Kasumi-1 (cell line): ENCODE measurements at places on chromosomes 4 and X.

DNA sequence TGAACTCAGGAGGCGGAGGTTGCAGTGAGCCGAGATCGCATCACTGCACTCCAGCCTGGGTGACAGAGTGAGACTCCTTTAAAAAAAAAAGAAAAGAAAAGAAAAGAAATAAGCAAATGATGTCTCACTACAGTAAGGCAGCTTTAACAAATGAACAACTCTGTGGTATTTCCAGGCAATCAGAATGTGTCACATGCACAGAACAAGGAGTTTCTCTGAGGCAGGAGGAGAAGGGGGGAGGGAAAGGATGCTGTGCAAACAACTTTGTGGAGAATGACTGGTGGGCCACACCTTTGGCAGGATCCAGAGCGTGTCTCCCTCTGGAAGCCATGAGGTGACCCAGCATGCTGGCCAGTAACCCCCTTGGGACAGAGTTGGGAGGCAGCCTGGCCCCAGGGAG is 57.6 kb downstream of the RAI2 start:
- DNase-seq: no peak

- DNase-seq: no peak
Measured at GRCh38 chr4:66929748-66930147, 615.6 kb downstream of the CENPC start.

- DNase-seq: no peak
Measured at GRCh38 chrX:41036668-41037326, 48.4 kb upstream of the USP9X start.

DNA sequence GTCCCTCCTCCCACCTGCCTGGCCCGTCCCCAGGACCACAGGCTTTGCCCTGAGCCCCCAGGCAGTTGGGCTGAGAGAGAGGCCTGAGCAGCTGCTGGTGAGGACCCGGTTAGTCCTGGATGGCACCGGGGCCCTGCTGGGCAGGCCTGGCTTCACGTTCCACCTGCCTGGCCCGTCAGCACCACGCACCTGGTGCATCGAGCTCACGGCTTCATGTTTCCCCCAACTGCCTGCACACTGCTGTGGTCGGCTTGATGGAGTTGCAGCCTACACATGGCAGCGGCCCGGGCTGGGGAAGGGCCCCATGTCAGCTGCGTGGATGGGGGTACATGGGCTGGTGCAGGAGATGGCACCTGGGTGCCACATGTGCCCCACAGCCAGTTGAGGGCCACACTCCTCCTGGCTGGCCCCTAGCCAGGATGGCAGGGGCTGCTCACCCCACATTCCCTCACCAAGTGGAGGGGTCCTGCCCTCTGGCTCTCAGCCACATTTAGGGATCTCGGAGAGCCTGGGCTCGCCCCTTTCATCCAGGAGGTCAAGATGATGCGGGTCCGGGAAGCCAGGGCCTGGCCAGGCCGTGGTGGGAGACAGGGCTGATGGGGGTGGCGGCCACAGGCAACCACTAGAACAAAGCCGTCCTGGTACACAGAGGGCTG is 28.5 kb downstream of the NKX1-1 start:
- no peak for DNase-seq

GRCh38 chrX:48076343-48076742 is 4.9 kb upstream of the ZNF630 start:
- DNase-seq: no peak

GRCh38 chrX:129981752-129982299 is 609 bp upstream of the BCORL1 start:
- DNase-seq: no peak

DNA sequence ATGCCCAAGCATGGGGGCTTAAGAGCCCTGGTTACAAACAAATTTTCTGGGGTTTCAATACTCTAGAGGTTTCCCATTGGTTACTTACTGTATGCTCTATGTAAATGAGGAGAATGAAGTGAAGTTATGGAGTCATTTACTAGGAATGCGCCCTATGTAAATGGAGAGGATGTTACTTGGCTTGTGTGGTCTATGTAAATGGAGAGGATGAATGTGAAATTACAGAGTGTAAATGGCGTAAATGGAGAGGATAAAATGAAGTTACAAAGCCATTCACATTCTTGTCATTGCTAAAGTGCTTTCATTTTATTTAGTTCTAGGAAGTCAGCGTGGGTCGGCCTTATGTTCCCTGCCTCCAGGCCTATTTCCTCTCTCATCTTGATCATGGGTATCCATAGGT is 810.5 kb upstream of the ADGRL3 start:
- no peak for DNase-seq

DNA sequence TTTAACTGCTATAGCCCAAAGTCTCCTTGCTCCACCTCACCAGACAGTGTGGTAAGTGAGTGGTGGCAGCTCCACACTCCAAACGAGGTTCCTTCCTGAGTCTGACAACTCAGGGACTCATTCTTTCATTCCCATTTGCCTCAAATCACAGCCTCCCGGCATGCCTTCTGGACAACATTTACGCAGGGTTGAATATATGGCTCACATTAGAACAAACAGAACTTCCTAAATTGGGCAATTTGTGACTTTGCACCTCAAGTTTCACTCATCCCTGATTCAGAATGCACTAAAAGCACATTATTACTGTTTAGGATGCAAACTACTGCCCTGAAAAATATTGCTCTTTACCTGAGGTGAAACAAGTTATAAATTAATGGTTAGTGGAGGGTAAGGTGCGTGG is 224.6 kb upstream of the PPARGC1A start:
- DNase-seq: no peak

GRCh38 chr4:107890779-107891178 is 40.6 kb upstream of the CYP2U1 start:
- DNase-seq: no peak

GRCh38 chr4:15395311-15395710 is 32.5 kb upstream of the C1QTNF7 start:
- DNase-seq: no peak

DNA sequence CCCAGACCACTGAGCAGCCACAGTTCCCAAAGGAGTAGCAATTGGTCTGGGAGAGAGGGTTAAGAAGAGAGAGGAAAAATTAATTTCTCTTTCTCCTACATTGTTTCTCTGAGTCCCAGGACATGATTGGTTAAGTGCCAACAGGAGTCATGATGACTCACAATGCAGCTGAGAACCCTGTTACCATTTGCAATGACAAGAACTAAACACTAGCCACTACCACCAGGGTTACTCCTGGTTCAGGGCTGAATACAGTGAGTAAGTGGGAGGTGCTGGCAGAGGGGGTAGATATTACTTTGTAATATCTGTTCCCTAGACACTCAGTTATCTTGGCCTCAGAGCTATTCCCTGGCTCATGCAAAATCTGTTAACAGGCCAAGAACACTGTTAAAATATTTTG is 18.0 kb downstream of the ETDC start:
- DNase-seq: no peak

DNA sequence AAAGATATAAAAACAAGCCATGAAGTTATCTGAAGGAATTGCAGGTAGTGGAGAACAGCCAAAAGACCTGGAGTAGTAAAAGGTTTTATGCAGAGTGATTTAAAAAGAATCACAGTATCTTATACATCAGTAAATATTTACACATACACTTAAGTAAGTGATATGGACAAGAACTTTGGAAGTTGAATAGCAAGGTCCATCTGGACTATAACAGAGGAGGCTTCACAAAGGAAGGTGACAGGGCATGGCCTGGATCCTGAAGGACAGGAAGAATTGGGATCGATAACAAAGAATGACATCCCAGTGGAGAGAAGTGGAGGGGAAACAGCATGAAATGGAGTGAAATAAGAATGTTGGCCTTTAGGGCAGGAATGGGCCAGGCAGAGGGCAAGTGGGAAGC is 46.2 kb downstream of the TET2 start:
- DNase-seq: no peak

- DNase-seq: no peak
Measured at GRCh38 chr4:139256349-139256748, 23.7 kb downstream of the MGARP start.

DNA sequence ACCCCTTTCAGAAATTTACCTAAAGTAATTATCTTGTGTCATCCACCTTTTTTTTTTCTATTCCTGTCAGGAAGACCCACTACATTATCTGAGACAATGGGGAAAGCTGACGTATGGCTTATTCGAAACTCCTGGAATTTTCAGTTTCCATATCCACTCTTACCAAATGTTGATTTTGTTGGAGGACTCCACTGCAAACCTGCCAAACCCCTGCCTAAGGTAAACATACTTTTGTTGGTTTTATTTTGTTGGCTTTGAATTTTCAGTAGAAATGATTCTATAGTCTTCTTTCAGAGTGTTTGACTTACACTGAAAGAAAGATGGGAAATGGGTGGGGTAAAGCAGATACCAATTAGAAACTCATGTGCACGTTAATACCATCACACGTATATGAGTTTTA is 2.2 kb downstream of the UGT2B7 start:
- no peak for DNase-seq

DNA sequence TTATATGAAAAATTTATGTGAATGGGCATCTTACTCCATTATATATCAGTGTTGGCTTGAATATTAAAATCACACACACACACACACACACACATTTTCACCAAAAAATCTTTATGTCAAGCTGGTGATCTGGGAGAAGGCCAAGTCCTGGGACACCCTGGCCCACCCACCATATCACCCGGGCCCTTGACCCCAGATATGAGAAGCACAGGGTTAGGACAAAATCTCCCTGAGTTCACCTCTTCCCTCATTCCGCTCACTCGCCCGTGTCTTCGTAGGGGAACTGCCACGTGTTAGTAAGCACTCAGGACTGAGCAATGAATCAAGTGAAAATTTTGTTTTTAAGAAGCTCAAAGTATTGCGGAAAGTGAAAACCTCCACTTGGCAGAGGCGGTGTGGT is 103.8 kb upstream of the PSAPL1 start:
- DNase-seq: no peak

DNA sequence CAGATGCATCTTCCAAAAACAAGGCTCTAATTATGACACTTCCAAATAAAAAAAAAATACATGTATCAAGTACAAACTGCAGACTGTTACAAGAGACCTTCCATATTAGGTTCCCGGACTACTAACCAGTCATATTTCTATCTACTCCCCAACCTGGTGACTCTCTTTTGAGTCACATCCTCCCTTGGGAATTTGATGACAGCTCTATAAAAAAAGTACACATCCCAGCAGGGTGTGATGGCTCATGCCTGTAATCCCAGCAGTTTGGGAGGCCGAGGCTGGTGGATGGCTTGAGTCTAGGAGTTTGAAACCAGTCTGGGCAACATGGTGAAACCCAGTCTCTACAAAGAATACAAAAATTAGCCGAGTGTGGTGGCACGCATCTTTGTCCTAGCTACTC is 14.9 kb downstream of the RPGR start:
- no peak for DNase-seq

GRCh38 chr4:102761296-102761701 is 531 bp upstream of the MANBA start:
- DNase-seq: peak; percentile 81

DNA sequence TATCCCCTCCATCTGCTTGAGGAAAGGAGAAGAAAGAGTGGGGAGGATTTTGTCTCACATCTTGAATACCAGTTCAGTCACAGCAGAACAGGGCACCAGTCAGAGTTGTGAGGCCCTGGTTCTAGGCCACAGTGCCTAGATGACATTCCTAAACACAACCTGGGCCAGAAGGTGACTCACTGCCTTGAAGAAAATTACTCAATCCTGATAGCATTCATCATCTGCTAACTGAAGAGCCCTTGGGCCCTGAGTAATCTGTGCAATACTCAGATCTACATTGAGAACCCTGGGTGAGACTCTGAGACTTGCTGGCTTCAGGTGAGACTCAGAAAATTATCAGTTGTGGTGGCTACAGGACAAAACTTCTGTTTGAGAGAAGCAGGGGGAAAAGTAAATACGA is 20.5 kb upstream of the PRR32 start:
- no peak for DNase-seq

DNA sequence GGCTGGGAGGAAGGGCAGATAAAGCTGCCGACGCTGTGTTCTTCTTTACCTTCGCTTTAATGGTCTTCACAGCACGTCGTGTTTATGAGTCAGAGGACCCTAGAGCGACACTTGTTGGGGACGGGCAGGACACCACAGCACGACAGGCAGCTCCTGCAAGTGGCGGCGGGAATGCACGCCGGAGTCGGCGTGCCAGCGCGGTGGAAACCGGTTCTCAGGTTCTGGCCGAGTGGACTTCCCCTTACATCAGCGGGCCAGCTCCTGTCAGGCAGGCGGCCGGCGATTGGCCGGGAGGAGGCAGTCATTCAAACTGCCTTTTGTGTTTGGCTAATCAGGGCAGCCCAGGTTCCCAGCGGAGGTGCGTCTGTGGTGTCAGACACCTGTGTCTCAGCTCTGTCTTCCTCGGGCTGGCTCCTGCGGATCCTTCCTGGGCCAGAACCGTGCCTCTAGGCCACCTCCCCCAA is 150.9 kb downstream of the SHROOM3 start:
- DNase-seq: no peak

DNA sequence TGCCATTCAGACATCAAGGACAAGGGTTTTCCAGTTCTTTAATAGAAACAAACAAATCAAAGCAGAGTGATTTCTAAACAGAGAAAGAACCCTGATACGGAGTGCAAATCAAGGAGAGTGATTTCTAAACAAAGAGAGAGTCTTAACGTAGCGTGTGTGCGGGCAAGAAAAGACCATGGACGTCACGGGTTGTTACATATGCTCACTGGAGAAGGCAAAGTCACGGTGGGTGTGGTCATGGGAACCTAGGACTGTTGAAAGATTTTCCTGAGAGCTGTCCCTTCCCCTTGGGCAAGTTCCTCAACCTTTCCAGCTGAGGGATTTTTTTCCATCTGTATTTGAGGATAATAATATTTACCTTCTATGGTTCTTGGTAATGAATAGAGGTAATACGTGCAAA is 95.0 kb upstream of the SLC34A2 start:
- no peak for DNase-seq

- DNase-seq: no peak
Measured at GRCh38 chr4:61461956-61462355, 261.8 kb downstream of the ADGRL3 start.

GRCh38 chrX:8748855-8749254 is 16.9 kb upstream of the ANOS1 start:
- DNase-seq: peak; percentile 37

DNA sequence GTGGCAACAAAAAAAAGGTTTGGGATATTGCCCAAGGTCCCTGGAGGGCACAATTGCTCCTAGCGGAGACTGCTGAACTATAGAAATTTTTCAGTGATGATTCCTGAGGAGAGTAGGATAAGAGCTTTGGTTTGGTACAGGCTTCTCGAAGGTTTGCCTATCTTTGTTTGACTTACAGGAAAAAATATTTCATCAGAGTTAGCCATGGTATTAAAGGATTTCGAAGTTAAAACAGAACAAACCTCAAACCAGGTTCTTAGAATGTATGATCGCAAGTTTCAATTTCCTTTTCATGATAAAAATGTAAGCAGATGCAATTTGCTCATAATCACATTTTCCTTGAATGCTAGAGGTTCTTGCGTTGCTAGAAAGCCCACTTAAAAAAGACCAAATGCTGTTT is 1.7 kb downstream of the EGFL6 start:
- no peak for DNase-seq

DNA sequence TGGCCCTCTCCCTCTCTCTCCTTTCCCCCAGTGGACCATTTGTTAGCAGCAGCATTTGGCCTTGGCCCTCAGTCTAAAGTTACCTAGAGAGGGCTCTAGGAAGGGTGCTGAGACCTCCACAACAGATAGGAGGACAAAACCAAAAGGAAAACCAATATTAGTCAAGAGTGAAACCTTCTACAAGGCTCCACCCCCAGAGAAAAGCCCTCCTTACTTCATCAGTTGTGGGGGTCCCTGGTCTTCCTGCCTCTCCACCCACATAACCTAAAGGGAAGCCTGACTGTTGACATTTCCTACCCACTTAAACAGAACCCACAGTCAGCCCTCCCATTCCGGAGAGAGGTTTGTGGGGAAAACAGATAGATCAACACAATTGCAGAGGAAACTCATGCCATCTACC is 4.7 kb upstream of the CD40LG start:
- no peak for DNase-seq

GRCh38 chr4:41496977-41497376 is 41.0 kb upstream of the LIMCH1 start:
- DNase-seq: no peak
